A549 treated with CpdA at 1 μM for 4 hours (cell line): ENCODE measurements at places on chromosomes 12 and 14. TPM values are rescaled to one million over a fixed set of nuclear protein-coding genes. Genes with fewer than 3 reads are reported as not detected.

MFAP5 gene
- 0.06 to 0.31 TPM (median 0.24 TPM) in 4 of 5 replicates, not detected in the other for total RNA-seq

INSM2 gene
- total RNA-seq, result 0.02 to 0.05 TPM in 2 of 5 replicates, not detected in the others

CCNT1 gene
- 12.8 to 15.9 TPM (median 14.0 TPM) in 5 replicates for total RNA-seq

COCH gene
- 20.4 to 30.4 TPM (median 24.9 TPM) in 5 replicates for total RNA-seq

LRCOL1 gene
- total RNA-seq, result not detected in 5 replicates

SNRNP35 gene
- total RNA-seq, result 16.9 to 20.6 TPM (median 19.1 TPM) in 5 replicates

MIP gene
- 0.14 to 0.26 TPM (median 0.20 TPM) in 3 of 5 replicates, not detected in the others for total RNA-seq

SRGAP1 gene
- 9.5 to 13.8 TPM (median 10.6 TPM) in 5 replicates for total RNA-seq

DHRS2 gene
- total RNA-seq, result 7.4 to 11.1 TPM (median 8.2 TPM) in 5 replicates

CYP27B1 gene
- total RNA-seq, result 1.4 to 3.7 TPM (median 2.3 TPM) in 5 replicates

RD3L gene
- not detected in 5 replicates for total RNA-seq

GPR84 gene
- total RNA-seq, result 0.03 to 0.09 TPM (median 0.09 TPM) in 3 of 5 replicates, not detected in the others

KLRF2 gene
- total RNA-seq, result not detected in 5 replicates

GXYLT1 gene
- 12.6 to 14.4 TPM (median 13.2 TPM) in 5 replicates for total RNA-seq

SLCO1B1 gene
- total RNA-seq, result 0.26 to 0.53 TPM (median 0.37 TPM) in 5 replicates

PMCH gene
- 0.07 TPM in 1 of 5 replicates, not detected in the others for total RNA-seq

ALX1 gene
- total RNA-seq, result 5.6 to 6.5 TPM (median 5.8 TPM) in 5 replicates

G2E3 gene
- 12.5 to 17.5 TPM (median 15.5 TPM) in 5 replicates for total RNA-seq

ZBTB25 gene
- 4.0 to 6.7 TPM (median 6.1 TPM) in 5 replicates for total RNA-seq

WNT5B gene
- total RNA-seq, result 1.4 to 2.9 TPM (median 2.1 TPM) in 5 replicates

TTC9 gene
- total RNA-seq, result 1.8 to 2.1 TPM (median 2.0 TPM) in 5 replicates

B3GNT4 gene
- 0.48 to 0.97 TPM (median 0.63 TPM) in 5 replicates for total RNA-seq

GDF3 gene
- not detected in 5 replicates for total RNA-seq

LIMA1 gene
- total RNA-seq, result 5.3 to 10.5 TPM (median 7.2 TPM) in 5 replicates

KLRK1 gene
- total RNA-seq, result not detected in 5 replicates

B4GALNT3 gene
- 0.29 to 0.74 TPM (median 0.58 TPM) in 5 replicates for total RNA-seq

MGAT4C gene
- 0.03 to 0.09 TPM (median 0.05 TPM) in 3 of 5 replicates, not detected in the others for total RNA-seq

STAB2 gene
- total RNA-seq, result not detected in 5 replicates

PAX9 gene
- total RNA-seq, result 1.8 to 2.7 TPM (median 2.3 TPM) in 5 replicates

ASIC1 gene
- 4.8 to 7.1 TPM (median 5.9 TPM) in 5 replicates for total RNA-seq

SLC35F4 gene
- not detected in 5 replicates for total RNA-seq

EGLN3 gene
- total RNA-seq, result 3.9 to 5.3 TPM (median 4.4 TPM) in 5 replicates

TTC8 gene
- total RNA-seq, result 38.2 to 45.5 TPM (median 43.4 TPM) in 5 replicates

VRTN gene
- total RNA-seq, result not detected in 5 replicates

SOAT2 gene
- total RNA-seq, result 0.17 to 0.24 TPM (median 0.21 TPM) in 4 of 5 replicates, not detected in the other

LTA4H gene
- 97.5 to 119 TPM (median 102 TPM) in 5 replicates for total RNA-seq

KRT82 gene
- not detected in 5 replicates for total RNA-seq

TCL1B gene
- total RNA-seq, result not detected in 5 replicates

CCDC38 gene
- 0.06 to 0.24 TPM (median 0.12 TPM) in 5 replicates for total RNA-seq

PITPNM2 gene
- total RNA-seq, result 13.8 to 20.0 TPM (median 16.4 TPM) in 5 replicates

AQP2 gene
- total RNA-seq, result not detected in 5 replicates

EIF2B2 gene
- total RNA-seq, result 71.4 to 82.3 TPM (median 76.3 TPM) in 5 replicates

KRT6C gene
- not detected in 5 replicates for total RNA-seq

SALL2 gene
- 0.63 to 1.6 TPM (median 1.1 TPM) in 5 replicates for total RNA-seq

SSPN gene
- total RNA-seq, result 0.33 to 0.84 TPM (median 0.58 TPM) in 5 replicates

KRT6A gene
- total RNA-seq, result 0.15 to 0.42 TPM (median 0.29 TPM) in 5 replicates

TMTC3 gene
- total RNA-seq, result 8.2 to 14.1 TPM (median 11.4 TPM) in 5 replicates

DPPA3 gene
- not detected in 5 replicates for total RNA-seq

IL26 gene
- total RNA-seq, result not detected in 5 replicates

PLA2G1B gene
- not detected in 5 replicates for total RNA-seq

MYBPC1 gene
- total RNA-seq, result not detected in 5 replicates

MYH6 gene
- not detected in 5 replicates for total RNA-seq

GUCY2C gene
- 0.01 TPM in 1 of 5 replicates, not detected in the others for total RNA-seq

MYF6 gene
- not detected in 5 replicates for total RNA-seq

APAF1 gene
- total RNA-seq, result 11.2 to 14.5 TPM (median 13.8 TPM) in 5 replicates

WSCD2 gene
- not detected in 5 replicates for total RNA-seq

SLC5A8 gene
- not detected in 5 replicates for total RNA-seq

DTX1 gene
- total RNA-seq, result 0.32 to 0.67 TPM (median 0.46 TPM) in 5 replicates
